ENCODE measurements at places on chromosomes 6 and 20. TPM values are rescaled to one million over a fixed set of nuclear protein-coding genes. Genes with fewer than 3 reads are reported as not detected.

GRCh38 chr20:53750827-53751619 lies 157.4 kb upstream of the ZNF217 start:
- no peak for DNase-seq

- DNase-seq: no peak
Observed at GRCh38 chr6:158781692-158782373, 37.3 kb downstream of the EZR start.

DNA sequence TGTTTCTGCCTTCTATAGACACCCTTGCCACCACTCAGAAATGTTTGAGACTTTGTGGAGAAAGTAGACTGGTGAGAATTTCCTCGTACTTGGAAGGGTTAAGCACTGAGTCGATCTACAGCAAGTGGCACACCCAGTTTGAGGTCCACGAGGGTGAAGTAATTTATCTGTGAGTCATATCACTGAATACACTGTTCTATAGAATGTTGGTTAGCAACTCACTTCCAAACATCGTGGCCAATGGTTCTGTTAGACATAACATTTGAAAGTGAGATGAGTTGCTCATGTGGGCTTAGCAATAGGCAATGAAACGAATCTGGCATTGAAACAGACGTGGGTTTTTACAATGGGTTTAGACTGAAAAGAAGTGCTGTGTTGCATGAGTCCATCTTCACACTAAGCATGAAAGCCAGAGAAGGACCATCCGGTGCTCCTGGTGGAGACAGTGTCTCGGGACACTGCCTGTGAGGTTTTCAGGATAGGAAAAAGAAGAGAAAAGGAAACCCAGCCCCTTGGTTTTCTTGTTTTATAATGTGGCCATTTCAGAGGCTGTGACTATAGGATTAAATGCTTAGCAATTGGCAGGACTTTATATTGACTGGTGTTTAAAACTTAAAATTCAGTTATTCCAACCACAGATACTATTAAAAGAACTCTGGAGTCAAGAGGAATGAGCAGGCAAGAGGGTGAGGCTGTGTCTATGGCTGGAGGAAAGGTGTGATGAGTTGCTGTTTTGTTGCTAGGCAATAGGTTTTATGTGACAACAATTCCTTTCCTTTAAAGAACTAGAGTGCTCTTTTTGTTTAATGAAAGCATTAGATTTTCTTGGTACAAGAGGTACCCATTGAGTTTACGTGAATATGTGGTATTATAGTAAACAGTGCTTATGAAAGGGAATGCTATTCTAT lies 31.0 kb upstream of the EZR start:
- no peak for DNase-seq

DNA sequence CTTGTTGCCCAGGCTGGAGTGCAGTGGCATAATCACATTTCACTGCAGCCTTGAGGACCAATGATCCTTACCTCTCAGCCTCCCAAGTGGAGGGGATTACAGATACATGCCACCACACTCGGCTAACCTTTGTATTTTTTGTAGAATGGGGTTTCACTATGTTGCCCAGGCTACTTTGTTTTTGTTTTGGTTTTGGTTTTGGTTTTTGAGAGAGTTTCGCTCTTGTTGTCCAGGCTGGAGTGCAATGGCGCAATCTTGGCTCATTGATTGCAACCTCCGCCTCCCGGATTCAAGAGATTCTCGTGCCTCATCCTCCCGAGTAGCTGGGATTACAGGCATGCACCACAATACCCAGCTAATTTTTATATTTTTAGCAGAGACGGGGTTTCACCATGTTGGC lies 105.5 kb downstream of the BMP7 start:
- no peak for DNase-seq

DNA sequence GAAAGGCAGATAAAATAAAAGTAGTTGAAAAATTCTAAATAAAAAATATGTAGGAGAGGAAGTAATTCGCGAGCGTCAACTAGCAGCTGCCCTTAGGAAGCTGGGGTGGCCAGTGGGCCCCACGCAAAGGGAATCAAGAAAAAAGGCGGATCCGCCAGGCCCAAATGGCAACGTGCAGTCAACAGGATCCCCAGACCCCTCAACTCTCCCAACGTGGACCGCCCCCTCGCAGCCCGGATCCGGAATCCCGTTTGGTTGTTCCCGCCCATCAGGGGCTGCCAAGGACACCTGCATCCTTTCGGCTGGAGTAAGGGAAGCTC lies 296 bp downstream of the DZANK1 start:
- DNase-seq: no peak

DNA sequence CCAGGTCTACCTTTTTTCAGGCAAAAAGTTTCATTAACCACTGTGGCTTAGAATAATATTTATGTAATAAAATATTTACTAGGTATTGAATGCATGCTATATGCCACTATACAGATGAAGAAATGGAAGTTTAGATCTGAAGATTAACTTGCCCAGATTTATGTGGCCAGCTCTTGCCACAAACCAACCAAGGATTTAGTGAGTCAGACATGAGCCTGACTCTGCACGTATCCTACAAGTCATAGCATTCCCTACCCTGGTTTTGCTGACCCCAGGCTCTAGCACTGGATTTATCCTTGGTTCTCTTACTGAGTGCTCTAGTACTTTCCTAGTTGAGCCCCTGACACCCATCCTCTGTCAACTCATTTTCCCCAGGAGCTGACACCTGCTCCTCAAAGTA lies 75.4 kb downstream of the ANKEF1 start:
- DNase-seq: no peak

- DNase-seq: no peak
Observed at GRCh38 chr20:53961527-53961926, 108.9 kb downstream of the BCAS1 start.

- no peak for DNase-seq
Observed at GRCh38 chr6:166849749-166850183, 106.6 kb downstream of the RNASET2 start.

GRCh38 chr6:13695252-13695651 lies 16.4 kb downstream of the RANBP9 start:
- DNase-seq: no peak

GRCh38 chr6:138509371-138509770 lies 10.1 kb upstream of the NHSL1 start:
- no peak for DNase-seq

GRCh38 chr6:168315596-168315995 lies 4.0 kb downstream of the DACT2 start:
- DNase-seq: no peak

- DNase-seq: no peak
Observed at GRCh38 chr20:58647162-58647795, 3.8 kb upstream of the STX16 start.

GRCh38 chr6:47044397-47044796 lies 2.3 kb upstream of the ADGRF1 start:
- no peak for DNase-seq

DNA sequence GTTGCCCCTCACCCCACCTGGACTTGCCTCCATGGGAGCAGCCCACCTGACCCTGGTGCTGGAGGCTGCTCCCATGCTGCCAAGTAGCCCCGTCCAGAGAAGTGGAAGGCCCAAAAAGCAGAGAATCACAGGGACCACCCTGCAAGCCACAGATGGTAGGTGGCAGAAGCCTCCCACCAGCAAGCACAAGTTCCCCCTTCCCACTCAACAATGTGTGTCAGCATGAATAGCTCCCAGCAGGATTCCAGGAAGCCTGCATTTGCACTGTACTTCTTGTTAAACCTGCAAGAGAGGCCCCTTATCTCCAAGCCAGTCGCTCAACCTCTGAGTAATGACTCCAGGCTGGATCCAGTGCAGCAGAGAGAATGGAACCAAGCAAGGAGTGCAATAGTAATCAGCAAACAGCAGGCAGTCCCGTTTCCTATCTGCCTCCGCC lies 180.8 kb upstream of the CST7 start:
- DNase-seq: no peak

DNA sequence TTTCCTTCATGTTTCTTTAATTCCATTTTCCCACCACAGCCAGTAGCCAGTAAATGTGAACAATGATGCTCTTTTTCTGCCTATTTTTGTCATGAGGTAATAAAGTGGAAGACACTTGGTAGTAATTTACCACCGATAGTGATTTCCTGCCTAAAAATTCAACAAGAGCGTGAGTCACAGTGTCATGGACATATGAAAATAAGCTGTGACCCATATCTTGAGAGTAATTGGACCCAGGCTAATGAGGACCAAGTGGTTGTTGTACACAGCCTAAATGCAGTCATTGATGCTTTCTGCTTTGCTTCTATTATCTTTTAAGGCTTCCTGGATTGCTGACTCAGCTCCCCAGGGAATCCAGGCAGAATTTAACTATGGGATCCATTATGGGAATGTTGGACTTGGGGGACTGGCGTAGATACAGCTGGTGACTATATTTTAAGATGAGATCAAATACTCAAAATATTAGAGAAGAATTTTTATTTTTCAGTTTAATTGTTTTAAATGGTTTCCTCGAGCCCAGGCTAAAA lies 265.9 kb upstream of the FERMT1 start:
- no peak for DNase-seq

DNA sequence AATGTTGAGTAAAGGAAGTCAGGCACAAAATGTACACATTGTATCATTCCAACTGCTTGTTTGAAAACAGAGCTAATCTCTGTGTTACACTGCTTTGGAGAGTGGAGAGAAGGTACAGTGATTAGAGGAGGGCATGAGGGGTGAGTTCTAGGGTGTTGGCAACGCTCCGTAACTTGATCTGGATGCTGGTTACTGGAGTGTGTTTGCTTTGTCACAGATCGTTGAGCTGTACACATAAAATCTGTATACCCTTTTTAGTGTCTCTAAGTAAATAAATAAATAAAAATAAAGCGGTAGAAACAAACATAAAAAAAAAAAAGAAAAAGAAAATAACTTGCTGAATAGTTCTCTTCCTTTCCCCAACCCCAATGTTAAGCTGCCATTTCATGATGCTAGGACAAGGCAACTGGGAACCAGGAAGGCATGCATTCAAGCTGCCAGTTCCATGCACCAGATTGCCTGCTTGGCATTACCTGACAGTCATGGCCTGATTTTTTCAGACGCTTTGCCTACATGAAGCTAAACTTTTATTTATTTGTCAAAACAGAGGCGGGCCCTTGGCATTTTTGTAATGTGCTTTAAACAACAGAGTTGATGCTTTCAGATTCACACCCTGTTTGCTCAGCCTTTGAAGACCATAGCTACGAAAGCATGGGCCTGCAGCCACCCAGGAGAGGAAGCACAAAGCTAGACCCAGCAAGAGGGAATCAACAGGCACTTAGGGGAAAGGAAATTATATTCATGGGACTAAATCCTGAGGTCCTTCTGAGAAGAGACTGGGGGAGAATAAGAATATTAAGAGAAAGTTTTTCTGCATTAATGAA lies 21.2 kb downstream of the TNFRSF21 start:
- DNase-seq: no peak

GRCh38 chr6:79778816-79779215 lies 147.7 kb downstream of the SH3BGRL2 start:
- no peak for DNase-seq

GRCh38 chr20:59030911-59031563 lies 1.1 kb downstream of the ATP5F1E start:
- DNase-seq: no peak

GRCh38 chr6:87951751-87952150 lies 95.9 kb upstream of the SPACA1 start:
- DNase-seq: no peak

DNA sequence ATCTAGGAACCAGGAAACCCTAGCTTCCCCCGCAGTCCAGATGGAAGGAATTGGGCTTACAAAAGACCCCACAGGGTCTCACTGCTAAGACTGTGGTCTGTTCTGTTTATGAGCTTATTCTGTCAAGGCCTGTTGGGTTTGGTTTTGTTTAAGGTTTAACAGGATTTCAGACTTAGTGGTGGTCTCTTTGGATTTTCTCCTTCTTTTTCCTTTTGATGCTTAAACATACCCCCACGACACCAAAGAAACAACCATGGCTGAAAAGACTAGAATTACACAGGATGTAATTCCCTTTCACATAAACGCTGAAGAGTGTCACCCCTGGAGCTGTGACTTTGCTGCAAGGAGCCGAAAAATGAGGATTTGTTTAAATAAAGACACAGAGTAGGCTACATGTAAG lies 408.6 kb downstream of the PREX1 start:
- no peak for DNase-seq

DNA sequence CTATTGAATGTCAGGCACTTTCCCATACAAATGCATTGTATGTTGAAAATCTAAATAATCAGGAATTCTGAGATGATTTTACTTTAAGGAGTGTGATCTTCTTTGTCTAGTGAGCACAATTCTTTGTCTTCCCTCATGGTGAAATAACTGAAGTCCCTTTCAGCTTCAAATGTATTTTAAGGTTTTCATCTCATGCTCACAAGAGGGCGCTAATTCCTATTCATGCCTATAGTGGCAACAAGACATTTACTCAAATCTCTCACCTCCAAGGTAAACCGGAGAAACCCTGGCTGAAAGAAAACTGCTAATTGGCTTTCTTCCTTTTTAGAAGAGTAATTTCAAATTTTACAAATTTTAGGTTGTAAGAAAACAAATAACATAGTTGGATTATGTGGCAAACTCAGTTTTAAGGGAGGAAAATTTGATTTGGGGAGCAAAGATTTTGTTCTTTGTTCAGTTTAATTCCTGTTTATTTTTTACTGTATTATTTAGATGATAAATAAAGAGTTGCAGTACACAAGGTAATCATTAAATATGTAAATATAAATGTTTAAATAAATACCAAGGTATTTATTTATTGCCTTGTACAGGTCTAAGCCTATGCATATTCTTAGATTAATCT lies 69.1 kb downstream of the SLC35F1 start:
- DNase-seq: no peak

DNA sequence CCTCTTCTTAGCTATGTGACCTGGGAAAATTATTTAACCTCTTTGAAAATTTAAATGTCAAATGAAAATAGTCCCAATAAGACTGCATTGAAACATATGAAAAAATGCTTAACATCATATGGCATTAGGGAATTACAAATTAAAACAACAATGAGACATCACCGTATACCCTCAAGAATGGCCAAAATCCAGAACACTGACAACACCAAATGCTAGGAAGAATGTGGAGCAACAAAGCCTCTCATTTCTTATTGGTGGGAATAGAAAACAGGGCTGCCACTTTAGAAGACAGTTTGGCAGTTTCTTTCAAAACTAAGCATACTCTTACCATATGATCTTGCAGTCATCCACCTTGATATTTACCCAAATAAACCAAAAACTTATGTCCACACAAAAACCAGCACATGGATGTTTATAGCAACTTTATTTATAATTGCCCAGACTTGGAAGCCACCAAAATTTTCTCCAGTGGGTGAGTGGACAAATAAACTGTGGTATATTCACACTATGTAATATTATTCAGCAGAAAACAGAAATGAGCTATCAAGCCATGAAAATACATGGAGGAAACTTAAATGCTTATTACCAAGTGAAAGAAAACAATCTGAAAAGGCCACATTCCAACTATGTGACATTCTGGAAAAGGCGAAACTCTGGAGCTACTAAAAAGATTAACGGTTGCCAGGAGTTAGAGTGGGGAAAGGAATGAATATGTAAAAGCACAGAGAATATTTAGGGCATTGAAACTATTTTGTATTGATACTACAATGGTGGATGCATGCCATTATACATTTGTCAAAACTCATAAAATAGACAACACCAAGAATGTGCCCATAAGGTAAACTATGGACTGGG lies 459.9 kb downstream of the GRIK2 start:
- DNase-seq: no peak

Gene FAM83C
- total RNA-seq: 29.5 TPM

Gene PTCHD4
- total RNA-seq: 0.22 TPM

Gene KIAA1755
- total RNA-seq: 0.12 TPM

Measured in esophagus squamous epithelium (tissue), 5 donors.